Fibroblast of pulmonary artery (primary cell): ENCODE measurements at places on chromosomes 16 and 17.
A peak's percentile ranks its signal among the peaks of the same experiment; 100 is the strongest.

DNA sequence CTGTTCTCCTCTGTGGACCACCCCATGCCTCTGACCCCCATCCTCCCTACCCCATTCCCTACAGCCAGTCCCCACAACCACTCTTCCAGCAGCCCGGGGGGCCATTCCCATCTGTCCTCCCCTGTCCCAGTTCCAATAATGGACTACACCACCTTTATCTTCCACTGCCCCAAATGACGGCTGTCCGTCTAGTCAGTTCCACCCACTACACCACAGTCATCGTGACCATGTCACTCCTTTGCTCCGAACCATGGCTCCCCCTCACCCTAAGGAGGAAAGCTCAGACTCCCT, 15.3 kb downstream of the PDP2 start:
- no peak for DNase-seq

DNA sequence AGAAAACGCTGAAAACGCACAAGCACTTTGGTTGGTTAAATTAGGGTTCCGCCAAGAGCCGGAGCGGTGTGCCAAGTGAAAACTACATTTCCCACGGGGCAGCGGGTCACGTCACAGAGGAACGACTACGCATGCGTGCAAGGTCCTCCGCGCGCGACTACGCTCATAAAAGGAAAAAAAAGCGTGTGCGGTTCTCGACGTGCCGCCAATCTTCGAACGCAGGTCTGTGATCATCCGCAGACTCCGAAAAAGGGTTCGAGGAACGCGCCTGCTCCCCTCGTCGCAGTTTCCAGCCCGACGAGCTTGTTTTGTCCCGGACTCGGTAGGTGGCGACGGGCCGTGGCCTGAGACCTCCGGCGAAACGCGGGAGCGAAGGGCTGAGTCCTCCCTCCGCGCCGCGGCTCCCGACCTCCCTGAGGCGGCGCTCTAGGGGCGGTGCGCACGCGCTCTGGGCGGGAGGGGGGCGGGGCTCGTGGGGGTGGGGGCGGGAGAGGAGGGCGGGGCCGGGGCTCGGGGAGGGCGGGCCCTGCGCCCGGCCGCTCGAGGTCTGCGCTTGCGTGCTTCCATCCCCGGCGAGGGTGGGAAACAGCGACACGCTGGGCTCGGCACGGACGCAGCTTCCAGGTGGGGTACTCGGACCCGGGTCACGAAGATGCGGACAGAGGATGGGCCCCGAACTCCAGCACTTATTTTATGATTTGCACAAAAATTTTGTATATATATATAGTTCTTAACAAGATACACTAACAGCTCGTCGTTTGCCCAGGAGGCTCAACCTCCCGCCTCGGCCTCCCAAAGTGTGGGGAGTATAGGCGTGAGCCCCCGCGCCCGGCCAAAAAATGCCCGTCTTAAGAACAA, at the start of gene SGF29:
Gene SGF29 (plus strand): TSS at position 145 of the 858 bp plus-strand sequence. CDS start 27,150 bp downstream, outside the sequence.
- peak; percentile 96 for DNase-seq

DNA sequence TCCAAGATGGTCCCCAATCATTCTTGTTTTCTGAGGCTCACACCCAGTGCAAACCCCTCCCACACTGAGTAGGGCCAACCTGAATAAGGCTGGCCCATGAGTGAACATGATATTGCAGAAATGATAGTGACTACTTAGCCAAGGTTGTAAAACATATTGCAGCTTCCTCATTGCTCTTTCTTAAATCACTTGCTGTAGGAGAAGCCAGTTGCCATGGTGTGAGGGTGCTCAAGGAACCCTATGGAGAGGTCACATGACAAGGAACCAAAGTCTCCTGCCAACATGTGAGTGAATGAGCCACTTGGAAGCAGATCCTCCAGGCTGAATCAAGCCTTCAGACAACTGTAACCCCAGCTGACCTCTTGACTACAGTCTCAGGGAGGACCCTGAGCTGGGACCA, 191.4 kb downstream of the RGS9 start:
- no peak for DNase-seq

DNA sequence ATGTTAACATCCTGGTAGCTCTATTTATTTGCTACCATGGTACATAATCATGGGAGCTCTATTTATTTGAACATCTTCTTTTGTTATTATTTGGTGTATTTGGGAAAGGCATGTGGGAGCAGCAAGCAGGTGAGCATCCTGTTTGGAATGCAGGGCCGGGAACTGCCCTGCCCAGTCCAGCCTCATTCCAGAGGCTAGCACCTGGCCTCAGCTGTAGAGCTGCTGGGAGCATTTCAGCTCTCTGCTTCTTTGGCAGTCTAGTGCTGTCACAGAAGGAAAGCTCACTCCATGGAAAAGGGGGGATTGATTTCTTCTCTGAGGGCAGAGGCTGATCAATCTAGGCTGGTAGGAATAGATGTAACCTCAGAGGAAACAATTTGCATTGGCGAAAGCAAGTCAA, 112.5 kb downstream of the WWOX start:
- no peak for DNase-seq

GRCh38 chr17:38894276-38894675, 24.4 kb downstream of the LASP1 start:
- DNase-seq, result no peak

DNA sequence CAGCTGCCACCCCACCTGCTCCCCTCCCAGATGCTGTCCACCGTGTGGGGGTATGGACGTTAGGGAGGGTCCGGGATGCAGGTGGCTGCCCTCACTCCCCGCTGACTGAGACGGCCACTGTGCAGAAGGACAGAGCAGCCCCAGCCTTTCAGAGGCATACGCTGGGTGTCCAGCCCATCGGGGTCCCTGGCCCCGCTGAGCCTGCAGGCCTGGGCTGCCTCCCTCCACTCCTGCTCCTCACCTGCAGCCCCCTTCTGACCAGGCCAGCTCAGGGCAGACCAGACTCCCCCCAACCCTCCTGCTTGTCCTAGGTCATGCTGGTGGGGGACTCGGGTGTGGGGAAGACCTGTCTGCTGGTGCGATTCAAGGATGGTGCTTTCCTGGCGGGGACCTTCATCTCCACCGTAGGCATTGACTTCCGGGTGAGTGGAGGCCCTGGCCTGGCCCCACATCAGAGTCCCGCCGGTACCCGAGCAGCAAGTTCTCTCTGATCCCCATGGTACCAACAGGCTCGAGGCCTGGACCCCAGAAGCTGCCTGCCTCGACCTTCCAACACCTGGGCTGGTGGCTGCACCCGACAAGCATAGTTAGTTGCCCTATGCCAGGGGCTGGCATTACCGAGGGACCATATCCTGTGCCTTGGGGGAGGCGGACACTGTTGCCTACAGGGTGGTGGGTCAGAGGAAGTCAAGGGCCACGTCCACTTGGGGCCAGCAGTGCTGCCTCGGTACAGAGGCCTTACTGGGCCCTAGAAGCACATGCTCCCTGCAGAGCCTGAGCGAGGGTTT, 1.4 kb downstream of the RAB26 start:
- DNase-seq, result no peak

DNA sequence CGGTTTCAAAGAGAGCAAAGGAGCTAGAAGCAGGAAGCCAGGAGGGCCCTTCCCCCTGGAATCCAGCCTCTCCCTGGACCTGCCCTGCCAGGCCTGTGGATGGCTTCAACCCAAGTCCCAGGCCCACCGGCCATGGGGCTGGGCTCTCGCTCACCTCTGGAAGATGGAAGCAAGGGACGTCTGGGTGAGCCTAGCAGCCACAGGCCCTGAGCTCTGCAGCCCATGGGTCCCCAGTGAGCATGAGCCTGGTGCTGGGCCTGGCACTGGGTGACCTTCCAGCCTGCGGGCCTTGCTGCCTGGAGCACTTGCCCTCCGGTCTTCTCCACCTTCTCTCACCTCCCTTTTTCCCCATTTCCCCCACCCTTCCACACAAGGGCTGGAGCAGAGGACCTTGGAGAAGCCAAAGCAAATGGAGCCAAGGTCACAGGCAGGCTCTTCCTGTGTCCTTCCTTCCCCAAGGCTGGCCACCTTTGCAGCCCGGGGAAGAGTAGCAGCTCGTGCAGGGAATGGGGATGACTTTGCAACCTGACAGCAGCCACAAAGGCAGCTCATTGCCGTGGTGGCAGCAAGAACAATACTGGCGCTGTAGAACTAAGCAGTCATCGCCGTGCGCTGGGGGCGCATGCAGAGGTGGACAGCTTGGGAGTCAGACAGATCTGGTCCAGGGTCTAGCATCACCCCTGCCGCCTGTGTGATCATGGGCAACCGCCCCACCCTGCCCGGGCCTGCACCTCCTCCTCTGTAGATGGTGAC, 86.6 kb downstream of the AMFR start:
- DNase-seq, result no peak

DNA sequence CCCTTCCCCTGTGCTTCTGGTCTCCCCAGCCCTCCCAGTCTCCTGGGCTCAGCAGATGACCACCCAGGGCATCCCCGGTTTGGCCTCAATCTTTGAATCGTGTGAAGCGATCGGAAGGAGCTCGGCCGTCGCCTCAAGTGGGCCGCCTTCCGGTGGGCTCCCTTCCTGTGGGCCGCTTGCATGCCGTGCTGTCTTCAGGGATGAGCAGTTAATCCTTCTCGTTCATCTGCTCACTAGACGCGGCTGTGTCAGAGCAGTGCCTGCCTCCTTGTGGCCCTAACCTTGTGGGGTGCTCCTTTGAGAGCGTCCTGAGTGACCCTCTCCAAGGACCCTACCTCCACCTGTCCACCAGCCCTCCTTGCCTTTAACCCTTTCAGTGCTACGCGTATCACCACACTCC, 40.4 kb downstream of the BAIAP2 start:
- no peak for DNase-seq

DNA sequence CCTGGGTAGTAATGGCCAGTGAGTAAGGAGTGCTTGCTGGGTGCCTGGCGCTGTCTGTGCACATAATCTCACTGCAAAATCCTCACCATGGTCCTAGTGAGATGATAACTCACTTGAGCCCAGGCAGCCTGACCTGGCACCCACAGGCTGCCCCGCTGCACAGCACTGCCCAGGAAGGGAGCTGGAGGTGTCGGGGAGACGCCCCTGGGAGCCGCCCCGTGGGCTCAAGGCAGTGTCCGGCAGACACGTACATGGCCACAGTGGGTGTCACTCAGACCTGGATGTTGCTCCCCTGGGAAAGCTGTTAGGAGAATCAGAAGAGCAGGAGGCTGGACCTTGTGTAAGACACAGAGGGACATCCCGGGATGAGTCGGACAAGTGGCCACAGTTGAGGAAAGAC, 44.2 kb downstream of the BEAN1 start:
- no peak for DNase-seq

DNA sequence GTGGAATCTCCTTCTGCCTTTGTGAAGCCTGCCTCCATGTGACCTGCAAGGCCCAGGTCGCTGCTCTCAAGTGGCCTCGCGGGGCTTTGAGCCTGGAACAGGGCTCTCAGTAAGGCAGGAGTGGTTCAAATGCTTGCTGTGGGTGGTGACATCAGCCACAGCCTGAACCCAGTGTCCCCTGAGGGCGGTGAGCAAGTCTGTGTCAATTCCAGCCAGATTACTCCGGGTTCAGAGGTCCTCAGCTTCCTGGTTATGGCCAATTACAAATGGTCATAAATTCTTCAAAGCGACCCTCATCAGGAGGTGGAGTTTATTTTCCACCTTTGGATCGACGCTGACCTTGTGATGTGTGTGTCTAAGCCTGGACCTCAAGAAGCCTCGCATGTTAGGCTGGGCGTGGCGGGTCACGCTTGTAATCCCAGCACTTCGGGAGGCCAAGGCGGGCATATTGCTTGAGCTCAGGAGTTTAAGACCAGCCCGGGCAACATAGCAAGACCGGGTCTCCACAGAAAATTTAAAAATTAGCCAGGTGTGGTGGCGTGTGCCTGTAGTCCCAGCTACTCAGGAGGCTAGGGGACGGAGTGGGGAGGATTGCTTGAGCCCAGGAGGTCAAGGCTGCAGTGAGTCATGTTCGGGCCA, 17.3 kb downstream of the LGALS3BP start:
- DNase-seq, result no peak

- DNase-seq, result no peak
Measured at GRCh38 chr17:46732160-46732559, 86.3 kb downstream of the WNT3 start.

DNA sequence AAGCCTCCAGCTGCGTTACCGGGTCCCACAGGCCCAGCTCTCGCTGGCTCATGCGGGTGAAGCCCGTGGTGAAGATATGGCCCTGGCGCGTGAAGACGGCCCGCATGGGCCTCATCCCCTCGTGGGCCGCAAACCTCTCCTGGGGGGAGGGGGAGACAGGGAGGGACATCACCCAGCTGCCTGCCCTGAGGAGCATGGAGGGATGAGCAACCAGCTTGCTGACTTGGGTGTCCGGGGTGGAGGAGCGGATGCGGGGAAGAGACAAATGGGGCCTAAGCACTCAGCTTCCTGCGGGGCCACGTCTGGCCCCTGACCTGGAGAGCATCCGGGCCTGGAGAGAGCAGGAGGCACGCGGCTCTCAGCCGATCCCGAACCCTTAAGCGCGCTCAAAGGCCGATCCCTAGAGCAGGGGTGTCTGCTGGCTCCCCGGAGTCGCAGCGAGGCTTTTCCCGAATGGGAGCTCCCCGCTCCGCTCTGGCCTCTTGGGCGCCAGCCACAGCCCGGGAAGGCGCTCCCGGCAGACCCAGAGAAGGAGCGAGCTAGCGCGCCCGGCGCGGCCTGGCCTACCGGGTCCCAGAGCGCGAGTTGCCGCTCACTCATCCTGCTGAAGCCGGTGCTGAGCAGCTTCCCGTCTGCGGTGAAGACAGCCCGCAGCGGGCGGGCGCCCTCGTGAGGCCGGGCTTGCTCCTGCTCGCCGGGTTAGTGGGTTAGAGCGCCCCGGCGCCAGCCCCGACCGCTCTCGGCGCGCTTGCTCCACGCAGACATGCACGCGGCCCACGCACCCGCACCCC, 5.0 kb downstream of the CORO6 start:
- peak; percentile 68 for DNase-seq

DNA sequence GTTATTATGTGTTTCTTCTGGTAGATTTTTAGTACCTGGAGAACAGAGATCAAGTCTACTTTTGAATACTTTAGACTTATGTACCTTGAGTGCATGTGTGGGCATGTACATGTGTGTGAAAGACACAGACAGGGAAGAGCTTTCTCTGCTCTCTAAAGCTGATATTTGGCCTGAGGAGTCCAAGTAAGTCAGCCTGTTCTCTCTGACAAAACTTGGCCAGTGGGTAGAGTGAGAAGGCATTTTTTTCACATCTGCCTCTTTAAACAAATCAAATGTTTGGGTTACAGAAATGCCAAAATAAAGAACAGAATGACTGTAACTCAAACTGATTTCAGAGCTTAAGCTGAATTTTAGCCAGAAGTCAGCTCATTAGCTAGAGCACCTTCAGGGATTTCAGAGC, 309.7 kb upstream of the DYNLRB2 start:
- DNase-seq, result no peak

- peak; percentile 67 for DNase-seq
Measured at GRCh38 chr17:32461853-32462617, 17.7 kb downstream of the PSMD11 start.
